ENCODE measurements at places on chromosomes 1 and 21.

GRCh38 chr1:32886004-32886827 is at the start of gene HPCA:
Gene HPCA, plus strand, starts transcription at chr1:32886491. Its CDS starts 2,408 bp downstream, at chr1:32888899.
- no peak for DNase-seq

GRCh38 chr21:44375281-44375651 is 21.8 kb downstream of the TRPM2 start:
- no peak for DNase-seq

GRCh38 chr1:246828818-246829217 is 102.9 kb downstream of the AHCTF1 start:
- DNase-seq, result no peak

DNA sequence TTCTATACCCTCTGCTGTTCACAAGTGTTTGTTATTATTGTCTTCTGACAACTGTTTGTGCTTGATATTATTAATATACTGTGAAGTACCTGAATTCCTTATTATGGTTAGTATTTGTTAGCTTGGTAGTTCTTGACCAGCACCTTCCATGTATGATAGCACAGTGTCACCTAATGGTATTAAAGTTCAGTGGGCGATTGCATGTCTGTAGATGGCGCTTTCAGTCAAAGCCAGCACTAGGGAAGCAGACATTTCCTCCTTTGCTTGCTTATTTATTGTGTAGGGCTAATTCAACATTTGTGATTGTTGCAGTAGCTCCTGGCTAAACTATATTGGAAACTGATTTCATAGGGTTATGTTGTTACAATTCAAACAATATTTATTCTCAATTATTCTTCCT is 218.0 kb downstream of the ZP4 start:
- no peak for DNase-seq

- DNase-seq, result no peak
These were observed 390 bp upstream of the S100A9 start for GRCh38 chr1:153357076-153357852.

- no peak for DNase-seq
These were observed 22.6 kb upstream of the GBP4 start for GRCh38 chr1:89221341-89221740.

- DNase-seq, result no peak
These were observed 512.7 kb upstream of the ZRANB2 start for GRCh38 chr1:71593523-71593922.

GRCh38 chr1:228190182-228190581 is 17.7 kb upstream of the OBSCN start:
- DNase-seq, result no peak

DNA sequence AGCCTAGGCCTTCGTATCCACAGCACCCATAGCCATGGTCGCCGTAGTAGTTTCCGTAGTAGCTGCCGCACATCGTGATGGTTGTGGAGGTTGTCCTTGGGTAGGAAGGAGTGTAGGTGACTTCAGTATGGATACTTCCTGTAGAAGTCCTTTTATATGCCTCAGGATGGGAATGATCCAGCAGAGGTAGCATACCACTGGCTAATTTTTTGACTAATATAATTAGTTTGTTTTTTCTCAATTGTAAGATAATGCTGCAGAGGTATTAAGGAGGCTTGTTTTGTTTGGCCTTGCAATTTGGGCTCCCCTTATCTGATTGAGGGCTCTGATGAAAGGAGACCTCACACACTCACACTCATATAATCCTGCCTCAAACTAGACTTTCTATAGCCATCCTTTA is at the start of gene KRTAP6-2:
KRTAP6-2 (minus strand) TSS at position 101 of the 400 bp plus-strand sequence; CDS start at position 73, 28 bp downstream.
- no peak for DNase-seq

GRCh38 chr1:152189657-152190442 is 30.8 kb upstream of the RPTN start:
- peak; percentile 4 for DNase-seq

- DNase-seq, result no peak
These were observed 8.5 kb downstream of the A3GALT2 start for GRCh38 chr1:33312413-33312749.

GRCh38 chr21:25790878-25791204 is 56.1 kb downstream of the GABPA start:
- no peak for DNase-seq

- no peak for DNase-seq
These were observed 10.2 kb upstream of the GNB1 start for GRCh38 chr1:1900883-1901640.

GRCh38 chr1:64186138-64186897 is 17.1 kb upstream of the UBE2U start:
- no peak for DNase-seq

GRCh38 chr1:116724765-116725375 is 29.4 kb upstream of the CD2 start:
- no peak for DNase-seq

GRCh38 chr1:116853680-116854402 is 55.9 kb upstream of the PTGFRN start:
- DNase-seq, result peak; percentile 3

- no peak for DNase-seq
These were observed 4.5 kb downstream of the EPHA2 start for GRCh38 chr1:16151196-16151994.

GRCh38 chr1:59521456-59521855 is 224.6 kb downstream of the FGGY start:
- no peak for DNase-seq

GRCh38 chr1:23100074-23100748 is 68.4 kb downstream of the LUZP1 start:
- no peak for DNase-seq

DNA sequence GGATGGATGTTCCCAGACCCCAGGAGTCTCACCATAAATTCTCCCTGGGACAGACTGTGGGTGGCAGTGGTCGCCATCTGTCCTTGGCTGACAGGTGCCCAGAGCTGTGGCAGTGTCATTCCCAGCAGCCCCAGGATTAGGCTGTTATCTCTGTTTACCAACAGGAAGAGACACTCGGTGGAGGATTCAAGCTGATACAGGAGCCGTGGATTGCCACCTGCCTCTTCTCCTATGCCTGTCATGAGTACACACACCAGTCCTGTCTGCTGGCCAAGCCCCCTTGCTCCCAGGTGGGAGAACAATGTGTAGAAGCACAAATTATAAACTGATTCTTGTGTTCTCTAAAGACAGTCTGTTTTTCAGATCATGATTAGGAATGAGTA is 152.6 kb downstream of the ETS2 start:
- no peak for DNase-seq

DNA sequence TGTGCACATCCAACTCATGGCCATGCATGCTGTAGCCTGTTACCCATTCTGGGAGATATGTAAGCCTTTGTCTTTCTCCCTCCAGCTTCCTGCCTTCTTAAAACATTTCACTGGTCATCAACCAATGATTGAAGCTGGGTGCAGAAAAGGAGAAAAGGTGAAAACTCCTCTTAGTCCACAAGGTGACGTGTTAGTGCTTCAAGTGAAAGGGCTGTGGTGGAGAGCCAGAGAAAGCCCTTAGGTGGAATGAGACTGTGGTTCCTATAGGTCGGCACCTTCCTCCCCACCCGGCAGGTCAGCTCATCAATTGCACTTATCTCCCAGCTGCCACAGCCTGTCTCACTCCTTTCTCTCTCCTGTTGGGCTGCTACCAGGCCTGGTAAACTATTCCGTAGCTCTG is 30.4 kb downstream of the ERG start:
- DNase-seq, result no peak

GRCh38 chr21:43865540-43866259 is 677 bp downstream of the AGPAT3 start:
- no peak for DNase-seq

DNA sequence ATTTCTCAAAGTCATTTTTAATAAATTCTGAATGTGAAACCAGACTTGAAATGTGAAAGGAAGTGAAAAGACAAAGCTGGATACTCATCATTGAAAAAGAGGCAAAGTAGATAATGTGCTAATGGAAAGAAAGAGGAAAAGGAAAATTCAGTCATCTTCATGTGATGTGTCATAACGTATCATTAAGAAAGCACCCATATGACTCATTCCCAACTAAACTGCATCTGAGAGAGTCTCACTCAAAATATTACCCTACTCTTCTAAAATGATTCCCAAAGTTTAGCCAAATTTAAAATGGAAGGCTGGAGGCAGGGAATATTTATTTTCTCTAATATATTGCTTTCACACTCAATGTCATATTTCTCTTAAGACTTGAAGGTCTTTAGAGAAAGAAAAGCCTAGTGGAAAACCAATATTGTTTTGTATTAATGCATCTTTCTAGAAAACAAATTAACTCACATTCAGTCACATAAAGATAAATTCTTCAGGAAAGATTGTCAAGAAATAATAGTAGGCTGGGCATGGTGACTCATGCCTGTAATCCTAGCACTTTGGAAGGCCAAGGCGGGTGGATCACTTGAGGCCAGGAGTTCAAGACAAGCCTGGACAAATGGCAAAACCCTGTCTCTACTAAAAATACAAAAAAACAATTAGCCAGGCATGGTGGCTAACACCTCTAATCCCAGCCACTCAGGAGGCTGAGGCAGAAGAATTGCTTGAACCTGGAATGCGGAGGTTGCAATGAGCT is 129.9 kb downstream of the SLC30A10 start:
- no peak for DNase-seq

GRCh38 chr1:176536588-176536987 is 73.6 kb downstream of the PAPPA2 start:
- no peak for DNase-seq

DNA sequence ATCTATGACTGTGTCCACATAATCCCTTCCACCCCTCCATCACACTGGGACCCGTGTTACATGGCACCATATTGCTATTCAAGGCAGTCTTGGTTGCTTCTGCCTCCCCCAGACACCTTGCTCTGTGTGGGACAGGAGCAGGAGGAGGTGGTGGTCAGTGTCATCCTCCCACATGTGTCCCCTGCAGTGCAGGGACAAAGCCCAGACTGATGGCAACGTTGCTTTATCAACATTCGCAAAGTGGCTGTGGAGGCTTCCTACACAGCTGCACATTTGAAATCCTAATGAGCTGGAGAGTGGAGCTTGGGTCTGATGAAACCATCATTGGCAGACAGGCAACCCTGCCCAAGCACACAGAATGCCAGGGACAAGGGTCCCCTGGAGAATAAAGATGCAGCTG is 26.2 kb downstream of the TRIM67 start:
- DNase-seq, result no peak

DNA sequence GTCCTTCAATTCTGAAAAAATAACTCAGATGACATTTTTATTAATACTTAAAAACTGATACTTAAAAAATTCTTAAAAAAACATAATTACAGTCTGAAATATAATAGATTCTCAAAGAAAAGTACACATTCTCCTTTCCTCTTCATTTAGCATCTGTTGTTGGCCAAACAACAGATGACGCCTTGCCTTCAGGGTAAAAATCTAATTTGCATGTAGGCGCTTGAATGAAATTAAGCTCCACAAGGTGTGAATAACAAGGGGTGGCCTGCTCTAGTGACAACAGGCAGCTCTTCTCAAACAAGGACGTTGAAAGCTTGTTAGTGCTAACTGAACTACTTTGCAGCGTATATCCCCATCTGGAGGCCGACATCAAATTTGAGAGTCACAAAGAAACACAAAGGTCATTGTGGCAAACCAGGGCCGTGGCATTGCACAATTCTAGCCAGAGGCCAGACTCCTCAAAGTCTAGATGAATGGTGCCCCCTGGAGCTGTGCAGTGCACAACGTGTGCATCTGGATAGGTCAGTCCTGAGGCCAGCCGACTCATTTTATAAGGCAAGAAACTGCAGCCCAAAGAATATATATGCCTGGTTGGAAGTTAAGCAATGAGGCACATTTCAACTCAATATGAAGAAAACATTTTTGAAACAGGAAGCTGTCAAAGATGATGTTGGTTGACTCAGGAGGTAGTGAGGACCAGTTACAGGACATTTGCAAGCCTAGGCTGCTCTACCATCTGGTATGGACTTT is 459.2 kb upstream of the RUNX1 start:
- peak; percentile 21 for DNase-seq

DNA sequence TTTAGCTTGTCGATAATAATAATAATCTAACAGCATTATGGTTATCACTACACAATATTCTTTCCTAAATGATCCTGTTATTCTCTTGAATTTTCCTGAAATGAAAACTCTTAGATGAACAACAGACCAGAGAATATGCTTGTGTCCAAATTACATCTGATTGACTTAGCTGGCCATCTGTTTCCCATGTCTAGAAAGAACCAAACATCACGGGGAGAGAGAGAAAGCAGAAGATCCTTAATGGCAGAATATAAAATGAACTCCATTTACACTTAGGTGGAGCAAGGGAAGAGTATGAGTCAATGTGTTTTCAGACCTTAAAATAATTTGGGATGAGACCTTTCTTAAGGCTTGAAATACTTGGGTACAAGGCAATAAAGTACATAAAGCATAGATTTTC is 162.2 kb downstream of the DSCAM start:
- DNase-seq, result no peak

- peak; percentile 86 for DNase-seq
These were observed 3.2 kb downstream of the ATP8B2 start for GRCh38 chr1:154328318-154329151.

- no peak for DNase-seq
These were observed 92.6 kb upstream of the NGF start for GRCh38 chr1:115430441-115431158.

GRCh38 chr1:52919051-52919722 is 2.4 kb downstream of the ECHDC2 start:
- no peak for DNase-seq

- no peak for DNase-seq
These were observed 161.3 kb downstream of the ROR1 start for GRCh38 chr1:63935143-63935542.

- DNase-seq, result no peak
These were observed 257.5 kb downstream of the TOMM20 start for GRCh38 chr1:234871039-234871709.

DNA sequence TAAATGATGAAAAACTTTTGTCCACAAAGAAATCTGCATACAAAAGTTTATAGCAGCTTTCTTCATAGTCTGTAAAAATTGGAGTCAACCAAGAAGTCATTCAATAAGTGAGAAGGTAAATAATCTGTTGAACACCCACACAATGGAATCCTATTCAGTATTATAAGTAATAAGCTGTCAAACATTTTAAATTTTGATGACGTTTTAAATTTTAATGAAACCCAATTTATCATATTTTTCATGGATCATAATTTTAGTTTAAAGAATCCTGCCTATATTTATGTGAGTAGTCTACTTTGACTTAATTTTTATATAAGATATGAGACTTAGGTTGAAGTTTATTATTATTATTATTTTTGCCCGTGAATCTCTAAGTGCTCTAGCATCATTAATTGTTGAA is 20.0 kb downstream of the OR10J1 start:
- DNase-seq, result no peak

DNA sequence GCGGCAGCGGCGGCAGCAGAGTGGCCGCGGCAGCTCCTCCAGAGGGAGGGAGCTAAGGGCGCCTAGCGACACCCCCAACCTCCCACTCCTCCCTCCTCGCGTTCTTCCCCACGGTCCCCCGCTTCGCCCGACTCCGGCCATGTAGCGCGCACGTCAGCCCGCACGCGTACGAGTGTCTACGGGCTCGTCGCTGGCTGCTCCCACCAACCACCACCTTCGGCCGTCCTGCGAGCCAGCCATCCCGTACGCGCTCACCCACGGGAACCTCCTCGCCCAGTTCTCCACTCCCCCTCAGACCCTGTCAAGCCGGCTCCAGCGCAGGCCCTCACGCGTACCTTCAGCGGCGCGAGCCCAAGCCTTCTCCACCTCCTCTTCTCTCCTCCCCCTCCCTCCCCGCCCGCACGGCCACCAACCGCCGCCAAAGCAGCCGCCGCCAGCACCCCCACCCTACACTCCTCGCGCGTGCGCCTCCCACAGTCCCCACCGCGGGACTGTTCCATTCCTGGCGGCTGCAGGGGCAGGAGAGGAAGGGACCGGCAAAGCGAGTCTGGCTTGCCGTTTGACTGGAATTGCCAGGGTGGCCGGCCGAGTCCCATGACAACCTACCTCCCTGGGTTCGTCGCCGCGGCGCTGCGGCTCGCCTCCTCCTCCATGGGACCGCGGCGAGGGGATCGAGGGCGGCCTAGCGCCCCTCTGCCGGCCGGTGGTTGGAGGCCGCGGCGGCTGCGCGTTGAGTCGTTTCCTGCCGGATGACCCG is at the start of gene YY1AP1:
YY1AP1 (minus strand) TSS at position 451 of the 757 bp plus-strand sequence. CDS start 8,338 bp downstream, outside the sequence.
- DNase-seq, result peak; percentile 96

All from nucleus accumbens (tissue), 56 donors.